Stimulated activated CD8-positive, alpha-beta memory T cell treated with anti-CD3 and anti-CD28 coated beads, Interleukin-4, amount 100 ng/mL, for 1 hour (primary cell): ENCODE measurements at places on chromosomes 3 and 15.

DNA sequence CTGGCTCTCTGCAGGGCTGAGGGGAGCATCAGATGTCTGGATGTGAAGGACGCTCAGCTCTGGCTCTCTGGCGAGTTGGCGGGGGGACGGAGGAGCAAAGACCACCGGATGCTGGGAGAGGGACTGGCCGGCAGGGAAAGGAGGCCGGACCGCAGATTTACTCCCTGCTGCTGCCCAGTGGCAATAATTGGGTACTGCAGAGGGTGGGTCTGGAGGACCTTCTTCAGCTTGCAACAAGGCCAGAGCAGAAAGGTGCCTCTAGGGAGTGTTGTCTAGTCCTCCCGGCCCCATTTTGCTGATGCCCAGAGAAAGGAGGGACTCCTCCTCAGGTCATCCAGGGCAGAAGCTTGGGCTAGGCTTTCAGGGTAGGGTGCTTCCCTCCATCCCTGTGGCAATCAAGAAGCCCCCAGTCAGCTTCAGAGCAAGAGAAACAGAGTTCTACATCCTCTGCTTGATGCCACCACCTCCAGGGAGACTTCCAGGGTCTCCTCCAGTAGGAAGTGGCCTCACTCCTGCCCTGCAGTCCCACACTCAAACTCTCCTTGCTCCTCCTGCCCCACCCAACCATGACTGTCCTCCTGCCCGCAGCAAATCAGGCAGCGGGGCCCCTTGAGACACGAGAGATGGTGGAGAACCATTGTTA lies 20.3 kb upstream of the CSPG4 start:
- DNase-seq = no peak

DNA sequence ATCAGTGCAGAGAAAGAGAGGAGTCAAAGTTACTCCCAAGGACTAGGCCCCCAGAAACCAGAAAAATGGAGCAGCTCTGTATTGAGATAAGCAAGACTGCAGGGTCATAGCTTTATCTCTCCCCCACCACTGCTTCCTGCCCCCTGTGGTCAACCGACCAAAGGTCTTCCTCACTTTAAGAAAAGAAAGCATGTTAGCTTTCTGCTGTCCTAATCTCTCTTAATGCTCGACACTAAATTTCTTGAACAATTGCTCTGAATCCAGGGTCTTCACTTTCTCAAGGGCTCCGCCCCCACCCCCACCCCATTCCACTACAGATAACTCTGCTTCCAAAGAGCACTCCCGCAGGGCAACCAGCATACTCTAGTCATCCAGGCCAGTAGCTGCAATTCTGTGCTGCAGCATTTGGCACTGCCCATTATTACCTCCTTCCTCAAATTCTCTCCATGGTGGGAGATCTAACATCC lies 31.9 kb downstream of the TNIK start:
- DNase-seq = no peak

- no peak for DNase-seq
Observed at GRCh38 chr3:11535243-11535960, 108.3 kb downstream of the VGLL4 start.

DNA sequence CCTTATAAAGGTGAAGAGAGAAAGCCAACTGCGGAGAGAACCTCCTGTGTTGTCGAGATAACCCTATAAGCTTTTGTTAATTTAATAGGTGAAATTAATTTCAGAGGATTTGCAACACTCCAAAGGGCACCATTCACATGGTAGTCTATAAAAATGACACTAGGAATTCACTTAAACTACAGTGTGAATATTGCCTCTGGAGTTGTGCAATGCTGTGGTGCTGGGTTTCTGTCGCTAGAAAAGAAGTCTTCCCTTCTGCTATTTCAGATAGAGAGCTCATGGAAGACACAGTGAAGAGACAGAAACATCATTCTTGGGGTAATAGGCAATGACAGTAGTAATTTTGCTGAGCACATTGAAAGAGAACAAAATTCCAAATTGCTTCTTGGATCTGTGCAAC lies 28.8 kb upstream of the PROK2 start:
- DNase-seq = no peak

GRCh38 chr15:63090887-63091286 lies 30.8 kb upstream of the LACTB start:
- no peak for DNase-seq
